Stimulated activated CD4-positive, alpha-beta T cell treated with anti-CD3 and anti-CD28 coated beads, Interleukin-1b, Interleukin-23, amount 100 ng/mL, for 1 hour (primary cell): ENCODE measurements at places on chromosomes 2 and 18.
A peak's percentile ranks its signal among the peaks of the same experiment; 100 is the strongest.

- no peak for DNase-seq
Measured at GRCh38 chr18:58908006-58908405, 43.3 kb downstream of the ZNF532 start.

DNA sequence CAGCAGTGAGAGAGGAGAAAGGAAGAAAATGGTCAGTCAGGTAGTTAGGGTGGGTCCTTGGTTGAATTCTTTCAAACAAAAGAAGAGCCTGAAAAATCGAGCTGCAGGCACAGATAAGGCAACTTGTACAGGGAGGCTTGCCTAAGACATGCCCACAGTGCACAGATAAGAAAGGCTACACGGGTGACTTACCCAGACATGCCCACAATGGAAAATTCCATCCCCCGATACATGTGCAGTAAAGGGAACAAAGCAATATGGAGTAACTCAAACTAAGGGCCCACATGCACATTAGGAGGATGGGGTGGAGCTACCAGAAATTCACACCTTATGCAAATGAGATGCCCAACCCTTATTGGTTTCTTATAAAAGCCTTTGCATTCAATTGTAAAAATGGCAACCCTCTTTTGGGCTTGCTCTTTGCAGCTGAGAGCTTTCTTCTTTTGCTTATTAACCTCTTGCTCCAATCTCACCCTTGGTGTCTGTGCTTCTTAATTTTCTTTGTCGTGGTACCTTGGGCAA lies 110.3 kb upstream of the RMP24 start:
- no peak for DNase-seq

GRCh38 chr2:240134466-240134865 lies 1.6 kb downstream of the COPS9 start:
- DNase-seq: no peak

DNA sequence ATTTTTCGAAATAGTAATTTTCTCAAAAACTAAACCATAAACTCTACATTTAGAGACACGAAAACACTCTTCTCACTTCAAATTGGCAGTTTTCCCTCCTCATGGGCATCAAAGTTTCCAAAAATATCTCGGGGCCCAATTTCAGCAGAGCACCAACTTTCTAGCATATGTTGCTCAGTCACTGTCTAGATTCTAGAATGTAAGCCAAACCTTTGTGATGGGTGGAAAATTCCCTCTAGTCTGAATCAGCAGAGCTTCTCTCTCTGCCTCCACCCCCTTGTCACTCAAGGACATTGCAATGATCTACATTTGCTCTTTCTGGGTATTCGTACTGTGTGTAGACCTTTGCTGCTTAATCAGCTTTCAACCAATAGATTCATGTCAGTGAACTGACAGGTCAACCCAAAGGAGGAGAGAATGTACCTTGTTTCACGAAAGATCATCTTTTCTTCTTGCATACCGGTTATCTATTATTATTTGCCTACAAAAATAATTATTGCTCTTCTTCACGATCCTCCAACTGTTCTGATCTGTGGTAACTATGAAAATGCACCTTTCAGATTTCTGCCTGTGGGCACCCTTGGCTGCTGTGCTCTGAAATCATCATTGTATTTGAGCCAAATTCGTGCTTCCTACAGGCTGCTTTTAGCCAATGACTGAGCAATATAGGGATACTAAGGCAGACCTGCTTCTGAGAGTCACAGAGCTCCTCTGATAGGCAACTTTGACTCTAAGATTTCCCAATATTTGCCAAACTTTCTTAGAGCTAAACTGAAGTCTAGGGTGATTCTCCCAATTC lies 38.7 kb upstream of the GLS start:
- no peak for DNase-seq

GRCh38 chr18:45621061-45621511 lies 5.8 kb downstream of the SLC14A2 start:
- no peak for DNase-seq

GRCh38 chr2:150700666-150701580 lies 213.5 kb upstream of the RND3 start:
- no peak for DNase-seq

DNA sequence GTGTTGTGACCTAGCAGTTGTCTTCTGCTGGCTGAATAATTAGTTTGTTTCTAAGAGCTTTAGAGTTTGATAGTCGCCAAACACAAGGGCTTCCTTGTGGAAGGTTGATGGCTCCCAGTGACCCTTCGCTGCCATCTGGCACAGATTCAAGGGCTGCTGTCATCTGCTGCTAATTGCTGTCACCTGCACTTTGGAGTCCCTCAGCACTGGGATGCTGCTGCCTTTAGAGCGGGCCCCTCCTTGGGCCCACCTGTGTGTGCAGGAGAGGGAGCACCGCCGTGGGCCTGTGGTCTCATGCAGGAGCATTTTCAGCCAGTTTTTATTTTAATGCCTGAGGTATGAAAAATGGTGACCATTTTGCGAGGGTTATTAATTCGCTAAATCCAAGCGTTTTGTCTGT lies 154.0 kb upstream of the NFATC1 start:
- DNase-seq: no peak

DNA sequence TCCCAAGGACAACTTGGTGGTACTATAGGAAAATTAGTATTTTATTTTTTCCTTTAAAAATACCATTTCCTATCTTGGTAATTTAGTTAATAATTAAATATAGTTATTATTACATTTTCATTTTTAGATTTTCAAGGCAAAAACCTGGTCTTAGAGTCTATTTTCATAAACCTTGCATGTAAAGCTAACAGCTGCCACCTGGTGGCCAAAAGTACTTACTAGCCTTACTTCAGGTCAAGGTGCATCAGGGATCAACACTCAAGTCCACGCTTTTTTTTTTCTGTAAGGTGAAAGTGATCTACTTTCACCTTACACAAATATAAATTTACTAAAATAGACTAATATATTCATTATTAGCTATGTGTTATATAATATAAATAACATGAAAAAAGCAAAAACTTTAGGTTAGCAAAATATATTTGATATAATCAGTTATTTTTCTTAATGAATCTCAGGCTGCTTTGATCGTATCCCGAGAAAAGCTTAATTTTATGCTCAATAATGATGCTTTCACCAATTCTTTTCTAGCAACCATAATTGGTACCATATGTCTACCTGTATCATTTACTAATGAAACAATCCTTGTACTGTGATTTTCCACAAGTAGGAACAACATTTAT lies 62.5 kb downstream of the RELCH start:
- peak; percentile 22 for DNase-seq

- no peak for DNase-seq
Measured at GRCh38 chr2:215771241-215771640, 242.1 kb downstream of the MREG start.
